ENCODE measurements at places on chromosomes 16 and 17.

GRCh38 chr16:11423315-11424117 is 78.3 kb downstream of the RMI2 start:
- no peak for DNase-seq

GRCh38 chr17:64686705-64687104 is 24.6 kb upstream of the SMURF2 start:
- DNase-seq, result no peak

DNA sequence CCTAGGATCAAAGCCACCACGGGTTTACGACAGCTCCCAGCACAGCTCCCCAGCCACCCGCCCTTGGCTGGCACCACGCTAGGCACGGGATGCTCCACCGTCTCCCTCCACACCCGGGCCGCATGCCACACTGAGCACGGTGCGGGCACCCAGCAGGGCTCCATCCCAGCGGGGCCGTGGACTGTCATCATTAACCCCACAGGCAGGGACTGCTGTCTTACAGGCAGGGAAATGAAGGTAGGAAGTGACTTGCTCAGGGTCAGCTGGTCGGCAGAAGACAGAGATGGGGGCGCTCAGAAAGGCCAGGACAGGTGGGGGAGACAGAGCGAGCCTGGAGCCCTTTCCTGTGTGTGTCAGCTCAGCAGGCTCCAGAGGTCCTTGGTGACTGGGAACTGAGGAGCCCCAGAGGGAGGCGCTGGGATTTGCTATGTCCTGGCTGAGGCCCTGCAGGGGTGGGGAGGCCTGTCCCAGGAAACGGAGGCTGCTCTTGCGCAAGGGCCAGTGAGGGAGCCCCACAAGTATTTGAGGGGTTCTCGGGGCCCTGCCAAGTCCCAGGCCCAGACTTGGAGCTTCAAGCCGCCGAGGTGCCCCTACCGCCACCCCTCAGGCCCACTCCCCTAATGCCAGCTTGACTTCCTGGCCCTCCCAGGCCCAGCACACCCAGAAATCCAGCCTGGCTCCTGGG is 3.2 kb downstream of the UBALD1 start:
- DNase-seq, result no peak

DNA sequence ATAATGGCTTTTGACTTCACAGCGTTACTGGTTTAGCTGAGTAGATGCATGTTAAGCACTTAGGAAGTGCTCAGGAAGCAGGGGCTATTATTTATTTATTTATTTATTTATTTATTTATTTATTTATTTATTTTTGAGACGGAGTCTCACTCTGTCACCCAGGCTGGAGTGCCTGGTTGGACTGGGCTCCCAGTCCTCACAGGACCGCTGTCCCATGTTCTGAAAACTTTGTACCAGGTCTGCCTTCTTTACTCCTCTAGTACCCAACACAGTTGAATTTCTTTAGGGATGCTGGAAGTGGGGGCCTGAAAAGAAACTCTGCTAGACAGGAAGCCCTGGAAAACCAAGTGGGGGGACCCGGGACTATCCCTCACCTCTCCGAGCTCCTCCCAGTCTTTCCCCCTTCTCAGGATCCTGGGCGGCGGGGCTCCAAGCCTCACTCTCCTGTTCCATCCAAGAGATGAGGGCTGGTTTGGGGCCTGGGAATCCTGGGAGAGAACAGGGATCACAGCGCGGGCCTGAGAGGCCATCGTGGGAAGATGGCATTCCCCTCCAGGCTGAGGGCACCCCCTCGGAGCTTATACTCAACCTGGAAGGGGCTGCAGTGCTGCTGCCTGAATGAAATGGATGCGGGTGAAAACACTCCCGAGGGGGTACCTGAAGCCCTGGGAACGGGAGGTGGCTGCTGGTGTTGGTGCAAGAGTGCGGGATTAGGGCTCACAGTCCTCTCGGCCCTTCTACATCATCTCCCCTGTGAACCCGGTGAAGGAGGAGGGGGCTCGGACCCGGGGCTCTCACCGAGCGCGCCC is 674 bp downstream of the ZNF688 start:
- peak; percentile 42 for DNase-seq

GRCh38 chr16:2713985-2714774 is 5.8 kb downstream of the PRSS27 start:
- DNase-seq, result no peak

DNA sequence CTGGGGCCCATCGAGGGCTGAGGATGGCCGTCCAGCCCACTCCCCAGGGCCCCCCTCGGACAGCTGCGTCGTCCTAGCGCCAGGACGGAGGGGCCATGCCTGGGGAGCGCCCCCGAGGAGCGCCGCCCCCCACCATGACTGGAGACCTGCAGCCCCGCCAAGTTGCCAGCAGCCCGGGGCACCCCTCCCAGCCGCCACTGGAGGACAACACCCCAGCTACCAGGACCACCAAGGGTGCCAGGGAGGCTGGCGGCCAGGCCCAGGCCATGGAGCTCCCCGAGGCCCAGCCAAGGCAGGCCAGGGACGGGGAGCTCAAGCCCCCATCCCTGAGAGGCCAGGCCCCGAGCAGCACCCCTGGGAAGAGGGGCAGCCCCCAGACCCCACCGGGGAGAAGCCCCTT is 25.7 kb upstream of the ZFPM1 start:
- DNase-seq, result no peak

GRCh38 chr16:12395268-12395667 is 408.4 kb downstream of the CPPED1 start:
- no peak for DNase-seq

GRCh38 chr17:65455972-65456343 is 105.5 kb downstream of the AXIN2 start:
- no peak for DNase-seq

- no peak for DNase-seq
Observed at GRCh38 chr17:8124350-8125153, 646 bp upstream of the HES7 start.

GRCh38 chr17:82938486-82938872 is 98.7 kb upstream of the ZNF750 start:
- DNase-seq, result no peak

DNA sequence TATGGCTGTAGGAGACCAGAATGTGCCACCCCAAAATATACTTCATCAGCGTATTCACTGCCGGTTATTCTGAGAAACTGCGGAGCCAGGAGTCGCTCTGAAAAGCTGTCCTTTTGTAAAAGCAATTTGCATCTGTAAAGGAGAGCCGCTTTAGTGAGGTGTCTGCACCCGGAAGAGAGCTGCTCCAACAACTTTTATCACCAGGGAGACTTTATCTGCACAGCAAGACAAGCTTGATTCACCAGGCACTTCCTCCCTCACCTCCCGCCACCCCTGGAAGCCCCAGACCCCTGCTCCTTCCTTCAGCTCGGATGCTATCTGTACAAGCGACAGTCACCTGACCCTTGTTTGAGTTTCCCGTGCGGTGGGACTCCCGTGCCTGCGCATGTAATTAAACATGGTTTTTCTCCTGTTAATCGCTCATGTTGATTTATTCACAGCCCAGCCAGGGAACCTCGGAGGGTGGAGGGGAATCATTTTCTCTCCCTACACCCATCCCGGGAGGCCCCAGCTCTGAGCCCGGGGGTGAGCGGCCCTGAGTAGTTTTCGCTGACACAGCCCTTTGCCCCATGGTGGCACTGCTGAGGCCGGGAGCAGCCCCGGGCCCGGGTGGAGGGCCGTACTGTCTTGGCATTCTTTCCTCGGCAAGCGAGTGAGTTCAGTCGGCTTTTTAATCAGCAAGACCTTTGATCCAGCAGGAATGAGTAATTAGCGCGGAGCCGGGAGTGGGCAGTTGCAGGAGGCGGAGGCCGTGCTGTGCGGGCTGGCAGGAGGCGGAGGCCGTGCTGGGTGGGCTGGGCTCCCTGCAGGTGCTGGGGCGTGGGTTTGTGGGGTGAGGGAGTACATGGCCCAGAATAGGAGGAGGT is 222.7 kb upstream of the CIBAR2 start:
- no peak for DNase-seq

DNA sequence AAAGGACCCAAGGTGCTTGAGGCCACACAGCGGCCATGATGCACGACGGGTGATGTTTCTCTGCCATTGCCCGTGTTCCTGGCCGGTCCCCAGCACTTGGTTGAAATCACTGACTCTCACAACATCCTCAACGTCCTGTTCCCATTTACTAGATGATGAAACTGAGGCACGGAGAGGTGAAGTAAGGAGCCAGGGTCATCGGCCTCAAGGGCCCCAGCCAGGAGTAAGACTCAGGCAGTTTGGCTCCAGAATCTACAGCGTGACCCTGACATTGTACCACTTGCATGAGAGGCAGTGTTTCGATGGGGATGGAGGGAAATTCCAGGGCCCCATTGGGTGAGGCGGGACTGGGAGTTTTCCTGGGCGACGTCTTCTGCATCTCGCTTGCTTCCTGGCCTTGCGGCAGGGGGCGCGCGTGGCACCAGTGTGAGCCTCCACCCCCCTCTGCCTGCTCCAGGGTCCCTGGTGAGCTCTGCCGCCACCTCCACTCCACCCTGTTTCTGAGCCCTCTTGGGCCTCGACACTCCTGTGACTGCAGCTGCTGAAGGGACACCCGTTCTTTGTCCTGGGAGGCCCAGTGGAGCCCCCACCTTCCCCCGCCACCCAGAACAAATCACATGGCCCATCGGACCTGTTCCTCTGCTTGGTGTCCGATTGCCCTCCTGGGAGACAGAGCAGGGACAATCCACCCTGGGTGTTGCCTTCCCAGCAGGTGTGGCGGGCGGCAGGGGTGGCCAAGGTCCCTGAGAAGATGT is 133.0 kb upstream of the GSE1 start:
- no peak for DNase-seq

DNA sequence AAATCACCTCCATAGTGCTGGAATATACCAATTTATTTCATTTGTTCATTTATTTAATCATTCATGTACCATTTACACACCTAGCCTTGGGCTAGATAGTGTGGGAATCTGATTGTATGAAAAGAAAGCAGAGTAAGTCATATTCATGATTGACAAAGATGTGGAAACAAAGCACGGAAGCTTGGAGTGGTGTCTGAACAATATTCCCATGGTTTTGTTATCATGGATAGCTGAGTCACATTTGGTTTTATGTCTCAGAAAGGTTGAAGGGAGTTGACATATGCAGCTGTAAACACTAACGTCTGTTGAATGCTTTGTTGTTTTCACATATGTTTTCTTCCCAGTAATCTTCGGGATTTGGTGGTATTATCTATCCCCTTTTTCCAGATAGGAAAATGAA is 76.6 kb downstream of the MAP2K4 start:
- DNase-seq, result no peak

- DNase-seq, result peak; percentile 94
Observed at GRCh38 chr16:68084504-68085258, 489 bp upstream of the NFATC3 start.

DNA sequence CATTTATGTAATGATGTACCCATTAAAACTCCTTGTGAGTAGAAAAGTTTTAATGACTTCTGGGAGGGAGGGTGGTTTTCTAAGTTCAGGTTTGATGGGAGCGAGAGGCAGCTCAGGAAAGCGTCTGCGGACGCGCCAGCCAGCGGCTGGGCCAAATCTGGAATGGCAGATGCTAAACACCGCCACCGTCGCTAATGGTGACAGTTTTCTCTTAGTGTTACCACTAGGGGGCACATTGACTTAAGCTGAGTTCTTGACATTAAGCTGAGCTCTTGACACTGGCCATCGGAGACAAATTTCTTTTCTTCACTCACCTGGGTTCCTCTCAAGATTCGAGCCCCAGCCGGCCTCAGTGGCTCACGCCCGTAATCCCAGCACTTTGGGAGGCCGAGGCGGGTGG is 6.7 kb downstream of the TRPV1 start:
- DNase-seq, result no peak

DNA sequence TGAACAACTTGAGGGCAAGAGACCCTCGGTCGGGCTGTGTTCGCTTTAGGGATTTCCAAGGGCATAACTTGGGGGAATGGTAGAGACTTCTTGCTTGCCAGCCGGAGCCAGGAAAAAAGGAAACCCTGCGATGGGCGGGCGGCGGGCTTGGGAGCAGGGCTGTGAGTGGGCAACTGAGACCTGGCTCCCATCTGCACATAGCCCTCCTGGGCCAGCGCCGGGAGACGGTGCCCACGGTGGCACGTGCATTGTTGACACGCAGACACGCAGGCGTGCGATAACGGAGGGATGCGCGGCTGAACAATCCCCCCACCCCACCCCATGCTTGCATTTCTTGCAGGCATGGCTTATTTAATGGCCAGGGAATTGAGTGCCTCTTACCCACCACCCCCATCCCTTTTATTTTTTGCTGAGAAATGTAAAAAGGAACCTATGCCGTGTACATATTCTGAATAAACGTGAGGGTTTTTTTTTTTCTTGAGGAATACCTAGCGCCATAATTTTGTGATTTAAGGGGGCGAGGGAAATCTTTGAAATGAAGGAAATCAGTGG is 17.1 kb upstream of the ZFHX3 start:
- peak; percentile 43 for DNase-seq

All from left ventricle myocardium superior (tissue), 1 donor.